GM04504 (cell line): ENCODE measurements at places on chromosomes 7 and 10.

DNA sequence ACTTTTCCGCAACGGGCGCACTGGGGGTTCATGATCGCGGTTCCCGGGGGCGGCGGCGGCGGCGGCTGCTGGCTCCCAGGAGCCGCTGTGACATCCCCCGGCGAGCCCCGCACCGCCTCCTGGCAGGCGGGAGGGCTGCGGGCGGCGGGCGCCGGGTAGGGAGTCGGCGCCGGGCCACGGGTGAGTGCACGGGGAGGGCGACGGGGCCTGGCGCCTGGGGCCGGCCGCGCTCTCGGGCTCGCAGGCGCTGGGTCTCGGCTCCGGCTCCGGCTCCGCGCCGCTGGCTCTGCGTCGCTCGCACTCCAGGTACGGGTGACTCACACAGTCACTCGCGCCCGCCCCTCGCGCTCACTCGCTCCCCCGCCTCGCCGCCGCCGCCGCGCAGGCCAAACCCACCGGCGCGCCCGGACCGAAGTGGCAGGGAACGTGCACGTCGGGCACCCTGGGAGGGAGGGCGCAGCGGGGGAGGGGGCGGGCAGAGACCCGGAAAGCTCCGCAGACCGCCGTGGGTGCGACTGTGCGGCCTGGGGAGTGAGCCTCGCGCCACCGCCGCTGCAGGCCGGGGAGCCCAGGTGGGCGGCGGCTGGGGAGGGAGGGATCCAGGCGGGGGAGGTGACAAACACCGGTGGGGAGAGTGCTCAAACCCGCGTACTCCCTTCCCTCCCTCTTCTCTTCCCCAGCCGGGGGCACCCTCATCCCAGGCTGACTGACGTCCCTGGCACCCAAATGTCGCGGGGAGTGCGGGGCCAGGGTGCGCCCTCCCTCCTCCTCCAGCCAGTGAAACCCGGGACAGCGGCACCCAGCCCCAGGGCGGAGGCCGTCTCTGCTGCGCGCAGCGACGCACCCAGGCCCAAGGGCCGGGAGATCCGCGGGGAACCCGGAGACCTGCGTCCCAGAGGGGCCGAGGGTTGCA lies 276.9 kb upstream of the NEBL start:
- DNase-seq = no peak

- DNase-seq = no peak
Observed at GRCh38 chr10:86447432-86447831, 74.2 kb downstream of the WAPL start.

DNA sequence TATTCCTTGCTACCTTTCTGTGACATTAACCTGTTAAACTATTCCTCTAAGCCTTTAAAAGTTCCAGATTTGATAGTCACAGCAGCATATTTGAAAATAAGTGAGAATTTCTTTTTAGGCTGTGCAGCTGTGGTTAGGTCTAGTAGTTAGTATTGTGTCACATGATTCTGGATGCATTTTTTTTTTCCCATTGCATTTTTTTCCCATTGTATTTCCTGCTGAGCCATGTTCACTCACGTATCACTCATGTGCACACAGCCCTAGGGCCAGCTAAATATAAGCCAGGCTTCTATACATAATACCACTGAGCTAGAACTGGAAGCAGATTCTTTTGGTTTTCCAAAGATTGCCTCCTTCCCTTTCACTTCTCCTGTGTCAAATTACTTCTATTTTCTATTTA lies 37.4 kb downstream of the DNAJC9 start:
- DNase-seq = peak; percentile 15

GRCh38 chr7:14786314-14786895 lies 116.1 kb downstream of the DGKB start:
- DNase-seq = no peak

- DNase-seq = no peak
Observed at GRCh38 chr10:75109459-75109778, 2.0 kb upstream of the SAMD8 start.

GRCh38 chr7:24786941-24787340 lies 29.7 kb upstream of the GSDME start:
- DNase-seq = peak; percentile 94

- no peak for DNase-seq
Observed at GRCh38 chr7:30114536-30115238, 20.1 kb upstream of the MTURN start.

GRCh38 chr10:125262920-125263319 lies 102.6 kb upstream of the CTBP2 start:
- no peak for DNase-seq

DNA sequence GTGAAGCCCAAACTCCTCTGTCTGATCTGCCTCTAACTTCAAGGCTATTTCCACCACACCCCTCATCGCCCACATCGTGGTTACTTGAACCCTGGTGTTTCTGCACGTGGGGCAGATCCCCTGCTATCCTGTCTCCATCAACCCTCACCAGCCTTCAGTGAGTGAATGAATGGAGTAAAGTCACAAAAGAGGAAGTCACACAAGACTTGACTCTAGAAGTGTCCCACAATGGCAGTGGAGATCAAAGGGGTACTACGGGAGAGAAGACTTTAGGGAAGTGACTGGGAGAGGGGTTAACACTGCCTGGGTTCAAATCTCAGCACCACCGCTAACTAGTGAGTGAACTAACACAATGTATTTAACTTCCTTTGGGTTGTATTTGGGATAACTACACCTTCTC lies 85.9 kb downstream of the COBL start:
- DNase-seq = no peak

DNA sequence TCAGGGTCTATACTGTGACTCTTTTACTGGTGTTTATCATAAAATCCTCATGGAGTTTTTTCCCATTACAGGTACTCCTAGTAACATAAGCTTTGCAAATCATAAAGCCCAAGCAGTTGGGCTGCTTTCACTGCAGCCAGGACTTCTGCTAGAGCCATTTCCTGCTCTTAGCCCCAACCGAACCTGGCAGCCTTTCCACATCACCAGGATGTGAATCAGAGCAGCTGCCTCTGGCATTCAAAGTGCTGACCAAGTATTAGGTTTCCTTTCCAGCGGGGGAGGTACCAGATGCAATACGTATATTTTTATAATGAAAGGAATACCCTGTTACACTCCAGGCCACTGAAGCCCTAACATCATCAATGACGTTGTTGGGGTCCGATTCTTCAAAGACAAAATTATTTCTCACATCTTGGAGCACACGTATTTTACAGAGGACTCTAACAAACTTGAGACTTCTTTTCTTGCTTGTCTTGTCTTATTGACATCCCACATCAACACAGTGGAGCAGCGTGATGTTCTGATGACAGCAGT lies 3.6 kb upstream of the HTR5A start:
- DNase-seq = peak; percentile 50

- DNase-seq = no peak
Observed at GRCh38 chr10:67609996-67610793, 85.8 kb downstream of the CTNNA3 start.

DNA sequence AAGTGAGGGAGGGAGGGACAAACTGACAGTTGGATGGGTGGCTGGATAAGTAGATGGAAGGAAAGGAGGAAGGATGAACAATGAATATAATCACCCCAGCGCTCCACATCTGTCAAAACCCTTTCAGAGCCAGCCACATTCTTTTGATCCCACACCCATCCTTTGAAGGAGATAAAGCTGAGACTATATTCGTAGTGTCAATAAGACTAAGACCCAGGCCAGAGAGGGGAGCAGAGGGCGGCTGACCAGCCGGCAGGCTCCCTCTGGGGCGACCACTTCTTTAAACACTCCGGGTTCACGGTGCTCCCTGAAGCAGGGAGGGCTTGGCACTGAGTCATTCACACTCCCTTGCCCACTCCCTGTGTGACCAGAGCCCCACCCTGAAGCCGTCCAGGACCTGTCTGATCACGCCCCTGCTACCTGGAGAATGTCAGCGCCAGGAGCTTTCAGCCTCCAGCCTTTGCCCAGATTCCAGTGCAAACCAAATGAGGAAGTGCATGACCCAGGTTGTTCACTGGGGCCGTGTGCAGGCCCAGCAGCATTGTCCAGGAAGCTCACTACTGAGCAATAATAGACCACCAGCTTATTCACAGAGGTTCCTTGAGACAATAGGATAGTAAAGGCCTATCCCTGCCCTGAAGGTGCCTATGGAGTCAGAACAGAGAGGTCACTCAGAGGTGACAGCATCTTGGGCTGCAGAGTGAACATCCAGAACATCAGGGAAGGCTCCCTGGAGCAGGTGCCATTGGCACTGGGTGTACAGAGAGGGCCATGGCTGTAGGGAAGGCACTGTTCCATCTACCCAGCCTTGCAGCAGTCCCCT lies 34.4 kb downstream of the UNC5B start:
- DNase-seq = no peak

- no peak for DNase-seq
Observed at GRCh38 chr10:129892548-129893052, 71.5 kb downstream of the EBF3 start.

GRCh38 chr10:116115036-116115641 lies 157.9 kb downstream of the GFRA1 start:
- DNase-seq = no peak

GRCh38 chr7:4010061-4010605 lies 672.0 kb upstream of the FOXK1 start:
- no peak for DNase-seq

GRCh38 chr10:103941801-103942200 lies 23.8 kb upstream of the STN1 start:
- no peak for DNase-seq

DNA sequence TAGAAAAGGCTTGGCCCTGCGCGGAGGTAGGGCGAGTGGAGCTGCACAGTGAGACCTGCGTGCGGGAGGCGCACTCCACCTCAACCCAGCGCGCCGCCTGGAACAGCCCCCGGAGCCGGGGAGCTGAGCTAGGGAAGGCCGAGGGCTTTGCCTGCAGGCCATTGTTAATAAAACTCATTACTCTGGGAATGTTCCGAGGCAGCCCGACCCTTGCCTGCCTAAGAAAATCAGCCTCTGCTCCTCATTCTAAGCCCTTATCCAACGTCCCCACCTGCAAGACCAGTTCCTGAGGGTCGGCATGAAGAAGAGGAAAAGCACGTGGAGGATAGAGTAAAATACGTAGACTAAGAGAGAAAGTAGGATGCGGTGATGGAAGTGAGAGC lies 55.3 kb downstream of the C7orf25 start:
- DNase-seq = no peak

- DNase-seq = no peak
Observed at GRCh38 chr7:30411897-30412296, 66.7 kb downstream of the NOD1 start.

- DNase-seq = no peak
Observed at GRCh38 chr7:42877862-42878261, 34.0 kb downstream of the C7orf25 start.

DNA sequence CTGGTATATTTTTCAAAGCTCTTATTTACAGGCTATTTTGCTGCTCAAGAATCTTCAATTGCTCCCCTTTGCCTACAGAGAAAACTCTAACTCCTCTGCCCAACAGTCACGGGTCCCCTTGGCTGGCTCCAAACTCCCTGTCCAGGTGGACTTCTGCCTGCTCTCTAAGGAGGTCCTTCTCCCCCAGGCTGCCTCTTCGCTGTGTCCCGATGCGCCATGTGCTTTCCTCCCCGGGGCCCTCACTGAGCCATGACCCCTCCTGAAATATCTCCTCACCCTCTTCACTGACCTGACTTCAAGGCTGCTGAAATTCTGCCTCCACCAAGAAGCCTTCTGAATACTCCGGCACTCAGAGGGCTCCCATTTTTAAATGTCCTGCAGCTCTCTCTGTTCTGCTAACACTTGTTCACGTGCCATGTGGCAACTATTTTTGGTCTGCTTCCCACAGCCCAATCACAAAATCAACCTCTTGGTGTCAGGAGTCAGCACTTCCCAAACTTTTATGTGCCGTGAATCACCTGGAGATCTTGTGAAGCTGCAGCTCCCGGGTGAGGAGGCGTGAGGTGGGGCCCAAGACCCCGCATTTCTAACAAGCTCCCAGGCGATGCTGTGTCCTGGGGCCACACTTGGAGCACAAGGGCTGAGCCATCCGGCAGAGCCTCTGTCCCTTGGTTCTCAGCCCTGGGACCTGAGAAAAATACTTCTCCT lies 85.7 kb upstream of the COL13A1 start:
- DNase-seq = no peak

DNA sequence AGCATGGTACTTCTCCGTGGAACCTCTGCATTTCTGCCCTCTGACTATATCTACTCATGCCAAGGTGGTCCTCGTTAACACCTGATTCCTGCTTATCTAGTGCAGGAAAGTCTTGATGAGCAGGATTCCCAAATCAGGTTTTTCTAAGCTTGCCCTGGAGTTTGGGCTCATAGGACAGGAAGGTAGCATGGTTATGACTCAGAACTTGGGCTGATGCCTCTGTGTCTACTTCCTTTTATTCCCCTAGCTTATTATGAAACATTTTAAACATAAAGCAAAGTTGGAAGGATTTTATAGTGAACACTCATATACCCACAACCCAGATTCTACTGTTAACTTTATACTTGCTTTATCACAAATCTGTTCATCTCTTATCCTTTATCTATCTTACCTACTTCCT lies 5.6 kb downstream of the SUFU start:
- peak; percentile 42 for DNase-seq

- no peak for DNase-seq
Observed at GRCh38 chr7:26216049-26216448, 14.5 kb downstream of the CBX3 start.

GRCh38 chr10:24210501-24210900 lies 1.6 kb downstream of the KIAA1217 start:
- DNase-seq = no peak

GRCh38 chr10:86346799-86347665 lies 19.6 kb downstream of the GRID1 start:
- DNase-seq = no peak

- DNase-seq = no peak
Observed at GRCh38 chr7:91114232-91114631, 150.0 kb upstream of the FZD1 start.

DNA sequence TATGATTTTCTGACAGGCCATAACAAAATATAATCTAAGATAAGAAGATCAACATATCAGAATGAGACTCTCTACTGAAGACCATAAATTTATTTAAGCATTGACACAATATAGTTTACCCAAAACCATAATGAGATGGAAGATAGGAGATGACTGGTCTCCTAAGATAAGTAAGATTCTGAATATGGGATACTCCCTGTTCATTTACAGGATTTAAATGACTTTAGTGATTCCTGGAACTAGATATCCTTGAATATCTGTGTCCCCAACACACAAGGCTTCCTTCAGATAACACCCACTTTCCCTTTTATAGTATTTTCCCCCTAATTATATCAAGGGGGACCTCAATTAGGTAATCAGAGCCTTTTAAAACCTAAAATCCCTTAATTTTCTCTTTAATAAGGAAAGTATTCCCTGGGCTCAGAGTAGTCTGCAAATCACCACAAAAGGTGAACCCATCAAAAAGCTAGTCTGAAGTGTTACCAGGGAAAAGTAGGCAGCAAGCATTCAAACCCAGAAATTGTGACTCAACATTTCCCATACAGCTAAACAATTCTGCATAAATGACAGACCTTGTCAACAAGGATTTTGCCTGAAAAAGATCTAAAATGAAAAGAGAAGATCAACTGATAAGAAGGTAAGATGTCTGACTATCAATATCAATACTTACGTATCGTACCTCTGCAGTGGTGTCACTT lies 99.9 kb downstream of the CNOT4 start:
- no peak for DNase-seq

DNA sequence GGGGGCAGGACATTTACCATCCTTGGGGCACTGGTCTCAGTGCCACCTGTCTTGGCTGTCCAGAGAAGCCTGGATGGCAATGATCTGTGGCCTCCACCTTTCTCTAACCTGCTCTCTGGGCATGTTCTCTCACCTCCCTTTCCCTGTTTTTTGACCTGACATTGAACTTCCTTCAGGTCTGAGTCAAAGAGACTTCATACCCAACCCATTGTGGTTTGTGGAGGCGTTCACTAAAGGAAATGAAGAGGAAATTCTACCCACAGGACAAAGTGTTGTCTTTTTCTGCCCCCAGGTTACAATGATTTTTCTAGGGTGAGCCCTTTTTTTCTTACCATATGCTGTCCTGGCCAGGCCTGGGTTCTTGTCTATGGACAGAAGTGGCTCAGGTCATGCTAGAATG lies 76.6 kb downstream of the CYP26A1 start:
- DNase-seq = no peak
